ENCODE measurements at places on chromosomes 12 and 14.
A peak's percentile ranks its signal among the peaks of the same experiment; 100 is the strongest.

DNA sequence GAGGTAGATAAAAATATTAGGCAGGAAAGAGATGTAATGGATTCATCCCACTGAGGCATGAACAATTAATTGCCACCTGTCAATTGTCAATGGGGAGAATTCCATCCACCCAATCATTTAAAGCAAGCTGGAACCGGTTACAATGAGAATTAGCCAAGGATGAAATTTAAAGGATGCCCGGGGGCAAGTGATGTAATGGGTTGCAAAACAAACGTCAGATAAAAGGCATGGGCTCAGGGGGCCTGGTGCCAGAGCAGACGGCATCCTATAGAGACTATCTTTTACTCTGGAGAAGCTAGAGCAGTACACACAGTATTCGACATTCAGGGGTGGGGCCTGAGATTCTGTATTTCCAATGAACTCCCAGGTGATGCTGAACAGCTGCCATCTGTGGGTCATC lies 80.5 kb upstream of the ZFP36L1 start:
- no peak for DNase-seq

DNA sequence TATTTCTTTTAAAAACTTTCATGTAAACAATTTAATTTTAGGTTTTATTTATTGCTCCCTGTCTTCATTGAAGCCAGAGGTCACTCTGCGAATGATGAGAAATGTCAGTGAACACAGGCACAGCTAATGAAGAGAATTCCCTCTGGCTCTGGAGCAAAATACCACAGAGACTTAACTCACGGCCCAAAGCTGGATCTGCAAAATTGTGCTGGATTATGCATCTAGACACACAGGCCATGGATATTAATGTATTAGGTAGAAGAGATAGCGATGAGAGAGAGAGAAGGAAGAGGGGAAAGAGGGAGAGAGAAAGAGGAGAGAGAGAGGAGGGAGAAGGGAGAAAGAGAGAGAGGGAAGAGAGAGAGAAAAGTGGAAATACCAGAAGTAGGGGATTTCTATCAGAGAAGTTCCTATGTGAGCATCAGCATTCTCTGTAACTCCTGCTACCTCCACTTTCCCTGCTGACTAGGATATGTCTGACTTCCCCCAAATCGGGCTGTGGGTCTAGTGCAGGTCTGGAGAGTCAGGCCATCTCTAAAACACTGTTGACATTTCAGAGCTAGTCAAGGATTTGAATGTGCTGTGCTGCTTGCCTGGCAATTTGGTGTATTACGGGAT lies 3.7 kb downstream of the ARHGDIB start:
- DNase-seq: no peak

DNA sequence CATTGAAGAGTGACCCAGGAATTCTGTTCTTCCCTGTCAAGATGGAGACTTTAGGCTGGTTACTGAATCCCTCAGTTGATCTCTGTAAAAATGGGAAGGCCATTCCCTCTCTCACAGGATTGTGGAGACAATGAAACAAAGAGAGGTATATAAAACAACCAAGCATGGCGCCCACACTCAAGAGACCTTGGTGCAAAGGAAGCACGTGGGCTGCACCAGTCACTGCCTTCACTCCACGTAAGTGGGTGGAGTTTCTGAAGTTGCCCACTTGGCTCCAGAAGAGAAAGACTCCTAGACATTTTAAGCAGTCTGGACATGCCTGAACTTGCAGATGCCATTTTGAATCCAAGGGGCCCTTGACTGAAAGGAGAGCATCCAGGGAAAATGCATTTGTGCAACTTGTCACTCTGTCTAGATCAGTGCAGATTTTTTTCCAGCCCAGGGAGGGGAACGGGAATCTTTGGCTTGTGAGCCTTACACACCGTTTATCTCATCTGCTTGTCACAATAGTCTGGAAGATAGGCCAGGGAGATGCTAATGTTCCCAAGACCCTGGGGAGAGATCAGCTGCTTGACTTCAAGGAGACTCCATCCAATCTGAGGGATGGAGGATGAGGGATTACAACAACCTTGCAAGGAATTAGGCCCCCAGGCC lies 96.9 kb upstream of the TBX3 start:
- DNase-seq: no peak

- no peak for DNase-seq
Measured at GRCh38 chr12:3592856-3593625, 102.0 kb downstream of the PRMT8 start.

- DNase-seq: no peak
Measured at GRCh38 chr12:71183018-71183417, 25.2 kb upstream of the TSPAN8 start.

DNA sequence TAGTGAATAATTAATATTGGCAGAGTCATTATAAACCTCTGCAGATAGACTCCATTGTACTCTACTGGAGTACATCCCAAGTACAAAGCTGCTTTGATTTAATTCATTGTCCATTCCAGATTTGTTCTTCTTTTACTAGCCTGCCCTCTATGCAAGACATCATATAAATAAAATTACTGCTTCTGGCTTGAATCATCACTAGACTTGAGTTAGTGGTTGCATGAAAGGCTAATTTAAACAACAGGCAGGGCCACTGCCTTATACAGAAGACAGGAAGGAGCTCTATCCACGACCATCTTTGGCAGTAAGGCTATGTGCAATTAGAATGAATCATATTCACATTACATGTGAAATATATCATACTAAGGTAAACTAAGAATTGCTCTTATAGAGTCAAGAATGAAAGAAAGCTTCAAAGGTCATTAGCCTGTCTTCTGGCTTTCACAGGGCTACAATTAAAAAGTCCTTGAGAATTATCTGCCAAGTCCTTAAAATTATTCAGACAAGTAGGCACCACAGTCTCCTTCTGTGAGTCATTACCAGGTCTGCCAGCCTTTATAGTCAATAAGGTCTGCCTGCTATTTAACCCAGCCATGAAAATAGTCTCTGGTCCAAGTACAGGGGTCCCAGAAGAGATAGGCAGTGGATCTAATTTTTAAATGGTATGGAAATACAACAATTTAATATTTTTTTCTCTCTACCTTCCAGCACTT lies 631.8 kb downstream of the TMTC2 start:
- DNase-seq: no peak

DNA sequence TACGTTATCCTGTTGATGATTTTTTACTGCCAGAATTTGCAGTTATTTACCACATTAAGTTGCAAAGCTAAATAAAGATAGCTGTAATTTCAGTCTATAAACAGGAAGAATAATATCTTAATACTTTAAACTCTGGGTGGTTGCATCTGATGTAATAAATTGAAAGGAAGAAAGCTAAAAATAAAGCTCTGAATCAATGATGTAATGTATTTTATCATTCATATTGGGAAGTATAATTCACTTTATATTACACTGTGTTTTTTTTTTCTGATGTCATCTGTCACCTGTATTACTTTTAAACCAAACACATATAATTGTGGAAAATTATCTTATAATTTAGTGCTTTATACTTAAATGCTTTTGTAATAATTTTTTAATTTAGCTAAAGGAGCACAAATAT lies 37.1 kb downstream of the PDZRN4 start:
- DNase-seq: no peak

- DNase-seq: no peak
Measured at GRCh38 chr14:76827696-76828296, 1.6 kb downstream of the LRRC74A start.

- no peak for DNase-seq
Measured at GRCh38 chr12:45298721-45299692, 83.1 kb downstream of the ANO6 start.

DNA sequence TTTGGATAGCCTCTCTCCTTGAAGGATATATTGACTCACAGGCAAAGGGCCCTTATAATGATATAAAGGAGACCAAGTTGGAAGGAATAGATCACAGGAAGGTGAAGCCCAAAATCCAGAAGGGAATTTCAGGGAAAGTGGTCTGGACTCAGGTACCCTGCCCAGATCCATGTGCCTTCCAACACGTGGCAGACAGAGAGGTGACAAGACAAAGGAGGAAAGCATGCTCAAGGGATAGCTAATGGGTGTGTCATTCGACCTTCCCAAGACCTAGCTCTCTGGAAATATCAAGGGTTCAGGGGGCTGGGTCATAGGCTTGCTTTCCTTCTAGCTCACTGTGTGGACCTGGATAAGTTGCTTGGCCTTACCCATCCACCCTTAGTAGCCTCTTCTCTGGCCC lies 214.3 kb downstream of the ZFP36L1 start:
- no peak for DNase-seq

DNA sequence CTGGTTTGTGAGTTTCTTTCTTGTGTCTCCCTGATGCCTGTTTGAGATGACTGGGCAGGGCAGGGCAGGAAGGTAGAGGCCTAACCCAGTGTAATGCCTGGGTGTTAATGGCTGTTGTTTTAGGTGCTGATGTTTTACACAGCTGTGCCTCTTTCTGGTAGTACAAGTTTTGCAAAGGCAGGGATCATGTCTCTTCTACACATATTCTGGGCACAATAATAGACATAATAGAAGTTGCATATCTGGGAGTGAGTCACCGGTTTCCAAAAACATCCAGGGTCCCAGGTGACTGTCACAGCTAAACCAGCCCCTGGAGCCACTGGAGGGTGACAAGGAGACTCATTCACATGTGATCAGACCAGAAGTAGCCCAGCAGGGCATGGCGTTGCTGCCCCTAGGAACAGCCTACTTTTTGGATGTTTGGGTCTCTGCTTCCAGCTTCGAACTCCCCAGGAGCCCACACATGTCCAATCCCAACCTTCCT lies 18.1 kb downstream of the TPCN1 start:
- DNase-seq: no peak

DNA sequence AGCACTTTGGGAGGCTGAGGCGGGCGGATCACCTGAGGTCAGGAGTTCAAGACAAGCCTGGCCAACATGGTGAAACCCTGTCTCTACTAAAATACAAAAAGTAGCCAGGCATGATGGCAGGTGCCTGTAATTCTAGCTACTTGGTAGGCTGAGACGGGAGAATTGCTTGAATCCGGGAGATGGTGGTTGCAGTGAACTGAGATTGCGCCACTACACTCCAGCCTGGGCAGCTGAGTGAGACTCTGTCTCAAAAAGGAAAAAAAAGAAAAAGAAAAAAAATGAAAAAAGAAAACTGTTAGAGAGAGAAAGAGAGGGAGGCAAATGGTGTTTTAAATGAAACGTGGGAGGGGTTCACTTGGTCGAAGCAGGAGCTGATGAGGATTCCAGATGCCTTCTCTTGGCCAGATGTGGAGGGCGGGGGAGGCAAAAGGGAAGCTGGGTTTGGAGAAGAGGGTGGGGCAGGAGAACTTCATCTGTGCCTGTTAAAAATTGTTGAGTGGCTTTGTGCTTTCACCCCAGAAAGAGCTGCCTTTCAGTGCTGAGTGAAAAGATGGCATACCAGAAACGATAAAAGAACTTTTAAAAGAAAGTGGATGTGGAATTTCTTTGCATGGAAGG lies 1.1 kb downstream of the EMP1 start:
- no peak for DNase-seq

- DNase-seq: no peak
Measured at GRCh38 chr14:21105095-21105494, 4.2 kb downstream of the TMEM253 start.

DNA sequence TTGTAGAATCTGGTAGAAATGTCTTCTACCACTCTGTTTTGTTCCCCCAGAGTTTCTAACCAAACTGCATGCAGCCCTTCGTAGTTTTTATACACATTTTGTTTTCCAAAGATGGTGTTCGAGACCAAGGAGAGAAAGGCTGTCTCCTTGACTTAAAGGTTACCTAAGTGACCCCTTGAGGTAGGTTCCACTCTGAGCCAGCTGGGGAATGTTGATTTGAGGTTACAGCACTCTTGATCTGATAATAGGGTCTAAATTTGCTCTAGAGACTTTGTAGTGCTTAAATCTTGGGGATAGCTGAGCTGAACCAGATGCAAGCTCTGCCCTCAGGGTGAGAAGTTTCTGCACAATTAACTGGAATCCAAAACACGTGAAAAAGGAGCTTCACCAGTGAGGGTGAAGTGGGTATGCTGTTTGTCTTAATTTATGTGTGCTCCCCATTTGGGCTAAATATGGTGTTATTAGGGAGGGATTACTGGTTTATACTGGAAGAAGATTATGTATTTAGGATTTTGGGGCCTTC lies 3.1 kb downstream of the TMBIM6 start:
- DNase-seq: no peak

DNA sequence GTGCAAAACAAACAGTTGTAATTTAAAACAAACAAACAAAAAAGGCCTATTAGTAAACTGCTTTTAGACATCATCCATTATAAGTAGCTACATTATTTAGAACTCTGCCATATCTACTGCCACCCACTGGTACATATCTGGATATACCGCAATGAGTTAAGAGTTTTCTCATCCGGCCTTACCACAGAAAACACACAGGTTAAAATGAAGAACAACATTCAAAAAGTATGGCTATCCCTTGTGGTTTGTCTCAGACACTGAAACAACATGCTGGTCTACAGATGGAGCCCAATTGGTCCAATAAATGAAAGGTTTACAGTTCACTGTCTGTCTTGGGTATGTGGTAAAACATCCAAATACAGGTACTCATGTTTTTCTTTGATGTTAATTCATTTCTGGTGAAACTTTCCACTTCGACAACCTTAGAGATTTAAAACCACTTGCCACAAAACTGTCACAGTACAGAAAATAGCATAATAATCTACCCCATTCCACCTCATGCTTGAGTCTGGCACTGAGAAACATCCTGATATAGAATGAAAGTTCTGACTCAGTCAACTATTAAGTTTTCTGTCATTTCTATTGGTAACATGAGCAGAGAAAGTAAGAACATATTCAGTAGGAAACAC lies 354.3 kb downstream of the CEP128 start:
- peak; percentile 3 for DNase-seq

GRCh38 chr12:63223128-63223527 lies 72.1 kb upstream of the AVPR1A start:
- no peak for DNase-seq

- no peak for DNase-seq
Measured at GRCh38 chr12:2456813-2457186, 338.0 kb upstream of the FKBP4 start.

DNA sequence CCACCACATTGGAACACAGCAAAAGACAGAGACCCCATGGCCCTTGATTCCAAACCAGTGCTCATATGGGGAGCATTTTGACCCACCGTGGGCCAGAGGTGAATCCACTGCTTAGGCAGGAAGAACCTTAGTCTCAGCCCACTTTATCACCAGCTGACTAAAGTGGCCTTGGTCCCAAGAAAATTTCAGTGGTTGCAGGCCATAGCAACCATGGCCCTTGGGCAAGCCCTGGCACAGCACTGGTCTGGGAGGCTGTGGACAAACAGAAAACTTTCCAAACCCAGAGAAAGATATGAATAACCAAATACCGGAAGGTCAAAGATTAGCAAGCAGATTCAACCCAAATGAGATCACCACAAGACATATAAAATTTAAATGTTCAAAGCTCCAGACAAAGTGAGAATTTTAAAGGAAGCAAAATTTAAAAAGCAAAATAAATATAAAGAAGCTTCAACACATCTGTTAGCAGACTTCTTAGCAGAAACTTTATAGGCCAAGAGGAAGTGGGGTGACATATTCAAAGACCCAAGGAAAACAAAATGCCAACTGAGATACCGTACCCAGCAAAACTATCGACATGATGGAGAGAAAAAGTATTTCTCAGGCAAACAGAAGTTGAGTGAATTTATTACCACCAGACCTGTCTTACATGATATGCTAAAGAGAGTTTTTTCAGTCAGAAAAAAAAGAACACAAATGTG lies 7.8 kb downstream of the KLRK1 start:
- DNase-seq: no peak

GRCh38 chr12:12176402-12176801 lies 90.4 kb downstream of the LRP6 start:
- no peak for DNase-seq

GRCh38 chr14:71286126-71286525 lies 378.9 kb downstream of the PCNX1 start:
- DNase-seq: no peak

GRCh38 chr14:99351166-99352007 lies 79.4 kb upstream of the BCL11B start:
- DNase-seq: no peak

All from activated CD4-positive, alpha-beta T cell treated with anti-CD3 and anti-CD28 coated beads for 48 hours (primary cell).